AG08395 (cell line): ENCODE measurements at places on chromosomes 1 and 21.
A peak's percentile ranks its signal among the peaks of the same experiment; 100 is the strongest.

- peak; percentile 81 for DNase-seq
Measured at GRCh38 chr1:85612704-85613361, 32.3 kb downstream of the CCN1 start.

GRCh38 chr21:45932922-45933502 lies 48.6 kb upstream of the COL6A1 start:
- DNase-seq, result no peak

- DNase-seq, result peak; percentile 49
Measured at GRCh38 chr1:210272666-210273065, 40.1 kb downstream of the SERTAD4 start.

- DNase-seq, result no peak
Measured at GRCh38 chr1:183237046-183237445, 51.0 kb downstream of the LAMC2 start.

GRCh38 chr1:41618066-41618825 lies 133.8 kb upstream of the EDN2 start:
- DNase-seq, result peak; percentile 63

DNA sequence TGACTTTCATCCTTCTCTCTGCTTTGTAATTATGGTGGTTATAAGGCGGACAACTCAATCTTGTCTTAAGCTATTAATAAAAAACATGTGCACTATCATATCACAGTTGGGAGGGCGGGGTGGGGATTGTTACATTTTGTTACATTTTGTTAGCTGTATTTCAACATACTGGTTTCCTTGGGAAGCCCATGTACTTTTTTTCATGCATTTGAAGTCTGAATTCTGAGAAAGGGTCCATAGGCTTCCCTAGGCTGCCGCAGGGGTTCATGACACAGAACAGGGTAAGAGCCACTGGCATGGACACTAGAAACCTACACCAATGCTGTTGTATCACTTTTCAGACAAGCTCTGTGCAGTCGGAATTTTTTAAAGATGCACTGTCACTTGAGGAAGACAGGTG lies 178.8 kb downstream of the ETS2 start:
- DNase-seq, result no peak

GRCh38 chr1:207999274-207999915 lies 88.5 kb upstream of the CD34 start:
- DNase-seq, result no peak

GRCh38 chr1:16614361-16615252 lies 1.2 kb upstream of the NBPF1 start:
- DNase-seq, result no peak

DNA sequence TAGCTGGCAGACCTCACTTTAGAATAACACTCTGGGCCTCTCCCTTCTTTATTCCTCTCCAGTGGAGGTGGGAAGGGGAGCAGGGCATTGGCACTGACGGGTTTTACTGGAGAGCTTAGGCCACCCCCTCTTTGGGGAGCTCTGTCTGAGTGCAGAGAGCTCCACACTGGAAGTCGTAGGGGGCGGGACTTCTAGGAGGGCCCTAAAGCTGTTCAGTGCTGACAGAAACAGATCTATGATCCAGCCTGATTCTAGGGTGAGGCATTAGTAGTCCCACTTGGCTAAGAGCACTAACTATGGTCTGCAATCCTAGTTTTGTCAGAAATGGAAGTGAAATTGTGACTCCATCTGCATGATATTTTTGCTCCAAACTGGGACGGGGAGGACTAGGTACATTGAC lies 138.7 kb downstream of the MIS18A start:
- DNase-seq, result peak; percentile 15

- DNase-seq, result no peak
Measured at GRCh38 chr21:29748391-29749167, 191.2 kb downstream of the GRIK1 start.

DNA sequence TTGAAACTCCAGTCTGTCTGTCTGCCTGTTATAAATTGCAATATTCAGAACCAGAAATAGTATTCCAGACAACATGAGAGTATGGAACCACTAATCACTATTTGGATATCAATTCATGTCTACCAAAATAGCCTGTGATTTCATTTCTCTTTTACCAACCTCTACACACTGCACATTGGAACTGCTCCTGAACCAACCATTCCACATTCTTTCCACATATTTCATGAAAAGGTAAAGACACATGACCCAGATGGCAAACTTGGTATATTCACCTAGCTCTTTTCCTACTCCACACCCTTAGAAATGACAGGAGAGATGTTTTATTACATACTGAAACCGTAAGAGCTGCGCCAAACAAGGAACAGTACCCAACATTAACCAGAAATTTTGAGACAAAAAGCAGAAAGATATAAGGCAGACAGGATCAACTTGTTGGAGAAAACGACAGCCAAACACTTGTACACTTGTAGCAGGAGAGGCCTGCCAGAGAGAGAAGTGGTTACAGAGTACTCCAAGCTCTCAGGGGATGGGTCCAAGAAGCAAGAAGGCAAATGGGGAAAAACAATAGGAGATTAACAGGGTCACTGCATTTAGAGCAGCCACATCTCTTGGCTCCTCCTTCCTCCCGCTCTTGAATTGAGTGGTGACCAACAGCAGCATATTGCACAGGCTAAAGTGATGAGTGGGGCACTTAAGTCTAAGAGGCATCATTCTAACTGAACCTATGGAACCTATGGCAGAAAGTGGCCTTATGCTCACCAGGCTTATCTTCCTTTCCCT lies 148.7 kb downstream of the SETD4 start:
- DNase-seq, result no peak

- DNase-seq, result no peak
Measured at GRCh38 chr1:43468414-43468813, 14.7 kb upstream of the HYI start.

- DNase-seq, result no peak
Measured at GRCh38 chr1:207134581-207134980, 30.5 kb downstream of the C4BPA start.

DNA sequence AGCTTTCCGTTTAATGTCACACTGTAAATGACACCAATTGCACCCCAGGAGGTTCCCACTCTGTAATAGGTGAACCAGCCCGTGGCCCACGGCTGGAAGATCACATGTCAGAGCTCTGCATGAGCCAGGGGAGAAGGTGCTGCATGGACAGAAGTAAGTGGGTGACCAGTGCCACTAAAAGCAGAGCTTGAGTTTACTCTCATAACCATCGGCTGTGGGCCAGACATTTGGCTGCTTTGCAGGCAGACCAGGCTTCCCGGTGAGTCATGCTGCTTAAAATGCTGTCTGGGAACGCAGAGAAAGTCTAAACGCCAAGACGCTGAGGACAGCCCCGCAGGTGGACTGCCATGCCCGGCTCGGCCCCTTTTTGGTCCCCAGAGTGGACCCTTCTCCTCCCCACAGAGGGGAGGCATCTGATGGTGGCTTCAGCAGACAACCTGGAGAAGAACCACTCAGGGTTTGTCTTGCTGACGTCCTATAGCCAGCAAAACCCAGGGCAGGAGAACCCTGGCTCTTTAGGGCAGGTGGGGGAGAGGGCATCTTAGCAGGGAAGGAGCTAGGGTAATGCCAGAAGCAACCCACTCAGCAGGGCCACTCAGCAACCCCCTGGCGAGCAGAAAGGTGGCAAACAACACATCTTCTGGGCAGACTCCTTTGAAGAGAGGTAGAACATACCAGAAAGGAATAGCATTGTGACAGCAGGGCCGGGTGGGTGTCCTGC lies 7.3 kb downstream of the KIAA2013 start:
- peak; percentile 85 for DNase-seq

DNA sequence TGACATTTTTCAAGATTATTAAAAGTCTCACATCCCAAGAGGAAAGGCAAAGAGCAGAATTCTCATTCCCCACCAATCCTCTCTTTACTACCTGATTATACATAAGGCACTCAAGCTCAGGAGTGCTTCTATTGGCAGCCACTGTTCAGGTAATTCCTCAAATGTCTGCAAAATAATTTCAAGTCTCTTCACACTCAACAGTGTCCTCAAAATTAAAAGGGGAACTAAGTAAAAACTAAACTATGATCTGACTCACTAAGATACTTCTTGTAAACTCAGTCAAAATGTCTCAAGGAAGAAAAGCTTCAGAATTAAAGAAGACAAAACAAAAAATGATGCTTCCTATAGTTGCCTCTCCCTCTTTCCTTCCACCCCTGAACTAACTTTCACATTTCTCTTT lies 135.6 kb downstream of the GPATCH2 start:
- no peak for DNase-seq

- no peak for DNase-seq
Measured at GRCh38 chr1:117425050-117425734, 57.9 kb downstream of the MAN1A2 start.

GRCh38 chr1:212225871-212226302 lies 59.3 kb upstream of the PPP2R5A start:
- no peak for DNase-seq

GRCh38 chr1:184479435-184480167 lies 92.8 kb downstream of the C1orf21 start:
- DNase-seq, result no peak

GRCh38 chr1:240356568-240356967 lies 255.4 kb downstream of the GREM2 start:
- no peak for DNase-seq

GRCh38 chr1:170133766-170134495 lies 11.8 kb upstream of the NTMT2 start:
- DNase-seq, result peak; percentile 7
